ENCODE measurements at places on chromosomes 1 and 21. TPM values are rescaled to one million over a fixed set of nuclear protein-coding genes. Genes with fewer than 3 reads are reported as not detected.

CSMD2 gene
- total RNA-seq, result 3.8 TPM

GPR52 gene
- 4.8 TPM for total RNA-seq

BRDT gene
- total RNA-seq, result 70.8 TPM

FCRLB gene
- total RNA-seq, result 0.68 TPM

HTR6 gene
- total RNA-seq, result 0.68 TPM

SEMA6C gene
- 175 TPM for total RNA-seq

E2F2 gene
- total RNA-seq, result 6.6 TPM

IBA57 gene
- 23.2 TPM for total RNA-seq

TENT5C gene
- total RNA-seq, result 38.4 TPM

CTSS gene
- 7.4 TPM for total RNA-seq

CCDC27 gene
- total RNA-seq, result 18.3 TPM

SPRR1A gene
- not detected for total RNA-seq

CD48 gene
- 0.63 TPM for total RNA-seq

OR14K1 gene
- 3.0 TPM for total RNA-seq

CFAP74 gene
- 25.5 TPM for total RNA-seq

RAB13 gene
- total RNA-seq, result 37.6 TPM

COPA gene
- 123 TPM for total RNA-seq

UBE2U gene
- total RNA-seq, result 31.6 TPM

BSND gene
- total RNA-seq, result 0.19 TPM

SPOCD1 gene
- total RNA-seq, result 36.0 TPM

ZNF684 gene
- total RNA-seq, result 8.9 TPM

VSIG8 gene
- total RNA-seq, result 0.55 TPM

WDR64 gene
- 5.5 TPM for total RNA-seq

ATP1B1 gene
- 131 TPM for total RNA-seq

ACTL8 gene
- total RNA-seq, result 10.9 TPM

SPRR1B gene
- total RNA-seq, result not detected

HSPA6 gene
- 2.5 TPM for total RNA-seq

NPPB gene
- not detected for total RNA-seq

COL24A1 gene
- 2.4 TPM for total RNA-seq

HSD3B2 gene
- 0.19 TPM for total RNA-seq

GABRD gene
- total RNA-seq, result 18.1 TPM

IL12RB2 gene
- total RNA-seq, result 2.6 TPM

LCE1F gene
- not detected for total RNA-seq

LRRN2 gene
- total RNA-seq, result 19.5 TPM

ADAM15 gene
- total RNA-seq, result 30.7 TPM

TMEM69 gene
- 26.2 TPM for total RNA-seq

HHAT gene
- 24.3 TPM for total RNA-seq

PTPN7 gene
- 119 TPM for total RNA-seq

CRYAA gene
- not detected for total RNA-seq

C8A gene
- not detected for total RNA-seq

SPRR4 gene
- total RNA-seq, result 8.4 TPM

KCNH1 gene
- 1.5 TPM for total RNA-seq

KRTAP11-1 gene
- total RNA-seq, result 1.1 TPM

FMO5 gene
- 6.4 TPM for total RNA-seq

LCE1C gene
- not detected for total RNA-seq

AQP10 gene
- total RNA-seq, result 2.2 TPM

PGLYRP4 gene
- not detected for total RNA-seq

All from testis (tissue), 5 donors.